ENCODE measurements at places on chromosomes 1 and 21.
A peak's percentile ranks its signal among the peaks of the same experiment; 100 is the strongest.

GRCh38 chr1:193607787-193608186 lies 421.4 kb upstream of the B3GALT2 start:
- DNase-seq = no peak

DNA sequence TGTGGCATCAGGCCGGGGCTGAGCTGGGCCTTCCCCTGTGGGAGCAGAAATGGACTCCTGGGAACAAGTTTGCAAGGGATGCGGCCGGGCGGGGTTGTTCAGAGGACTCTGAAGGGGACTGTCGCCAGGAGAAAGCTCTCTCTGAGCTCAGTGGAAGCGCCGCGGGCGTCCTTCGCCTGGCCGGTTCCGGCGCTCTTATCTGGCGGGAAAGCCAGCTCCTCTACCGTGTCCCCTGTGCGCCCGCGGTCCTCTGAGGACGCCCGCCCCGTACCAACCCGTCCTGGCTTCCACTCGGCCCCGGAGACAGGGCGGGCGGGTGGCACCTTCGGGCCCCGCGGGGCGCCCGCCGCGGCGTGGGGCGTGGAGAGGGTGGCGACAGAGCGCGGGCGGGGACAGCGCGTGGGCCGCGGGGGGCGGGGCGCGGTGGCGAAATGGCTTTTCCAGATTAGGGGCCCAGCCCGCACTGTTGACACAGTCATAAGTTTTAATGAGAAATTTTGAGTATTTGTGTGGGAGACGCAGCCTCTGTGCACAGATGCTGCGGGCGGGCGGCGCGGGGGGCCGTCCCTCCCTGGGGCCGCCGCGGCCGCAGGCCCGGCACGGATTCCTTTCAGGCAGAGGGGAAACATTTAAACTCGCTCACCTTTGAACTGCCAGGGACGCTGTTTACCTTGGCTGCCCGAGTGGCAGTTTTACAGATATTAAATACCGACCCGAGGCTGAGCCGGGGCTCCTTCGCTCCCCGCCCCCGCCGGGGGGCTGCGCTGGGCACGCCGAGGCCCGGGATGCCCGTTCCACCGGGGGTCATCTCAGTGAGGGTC lies 70.2 kb downstream of the FOXD2 start:
- DNase-seq = no peak

DNA sequence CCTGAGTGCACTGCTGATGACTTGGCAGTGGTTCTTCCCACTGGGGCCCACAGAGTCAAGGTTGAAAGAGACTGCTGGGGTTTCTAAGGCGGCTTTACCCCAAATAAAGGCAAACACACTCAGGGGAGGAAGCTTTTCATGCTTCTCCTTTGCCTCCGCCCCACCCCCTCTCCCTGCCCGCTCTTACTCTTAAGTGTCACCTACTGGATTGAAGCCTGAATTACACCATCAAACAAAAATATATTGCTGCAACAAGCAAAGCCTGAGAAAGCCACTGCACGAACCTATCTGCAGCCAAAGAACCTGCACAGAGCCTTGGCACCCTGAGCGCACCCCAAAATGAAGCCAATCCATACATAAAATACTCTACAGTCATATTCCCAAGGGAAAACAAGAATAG lies 63.1 kb downstream of the PTGFR start:
- no peak for DNase-seq

GRCh38 chr1:169487561-169487960 lies 1.8 kb upstream of the SLC19A2 start:
- no peak for DNase-seq

- DNase-seq = peak; percentile 82
These were observed at the start of gene PTPN14 for GRCh38 chr1:214551436-214552173. TSS of gene PTPN14 (minus strand) at chr1:214551602. CDS start at chr1:214464803, 86,799 bp downstream.

DNA sequence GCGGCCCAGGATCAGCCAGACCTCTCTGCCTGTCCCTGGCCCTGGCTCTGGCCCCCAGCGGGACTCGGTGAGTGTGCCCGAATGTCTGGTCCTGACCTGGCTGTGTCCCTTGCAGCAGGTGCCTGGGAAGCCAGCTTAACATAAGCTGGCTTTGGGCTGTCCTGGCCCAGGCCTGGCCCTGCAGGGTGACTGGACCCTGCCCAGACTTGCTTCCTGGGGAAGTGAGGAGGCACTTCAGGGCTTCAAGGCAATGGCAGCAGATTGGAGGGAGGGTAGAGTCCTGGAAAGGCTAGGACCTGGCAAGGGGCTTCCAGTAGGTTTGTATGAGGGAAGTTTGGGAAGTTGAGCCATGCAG lies 16.4 kb downstream of the RPS6KA1 start:
- DNase-seq = no peak
